ENCODE measurements at places on chromosomes 1 and 21.

GRCh38 chr1:63679076-63679475 lies 85.9 kb downstream of the PGM1 start:
- DNase-seq: no peak

DNA sequence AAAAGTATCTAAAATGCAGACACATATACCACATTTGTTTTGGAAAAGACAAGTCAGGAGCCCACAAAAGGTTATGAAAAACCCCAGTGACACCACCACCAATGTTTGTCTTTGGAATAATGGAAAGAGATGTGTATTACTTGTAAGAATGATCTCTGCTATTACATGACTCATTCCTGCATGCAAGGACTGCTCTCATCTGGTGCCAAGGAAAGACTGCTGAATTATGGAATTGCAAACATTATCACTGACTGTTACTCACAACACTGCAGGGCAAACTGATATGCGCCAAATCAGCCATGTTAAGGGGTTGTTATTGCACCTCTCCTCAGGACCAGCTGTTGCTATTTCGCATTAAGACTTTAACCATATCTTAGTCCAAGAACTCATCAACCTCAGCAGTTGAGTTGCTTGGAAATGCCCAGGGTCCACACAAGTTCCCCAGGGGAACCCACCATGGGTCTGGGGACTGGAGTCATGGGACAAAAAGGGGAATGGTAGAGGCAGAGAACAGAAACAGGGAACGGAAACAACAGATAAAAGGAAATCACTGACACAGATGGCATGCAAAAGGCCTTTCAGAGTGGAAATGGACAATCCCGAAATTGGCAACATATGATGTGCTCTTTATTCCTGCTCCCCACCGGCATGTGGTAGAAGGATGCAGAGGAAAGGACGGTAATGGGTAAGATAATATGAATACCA lies 34.4 kb downstream of the CAPZB start:
- peak; percentile 92 for DNase-seq

DNA sequence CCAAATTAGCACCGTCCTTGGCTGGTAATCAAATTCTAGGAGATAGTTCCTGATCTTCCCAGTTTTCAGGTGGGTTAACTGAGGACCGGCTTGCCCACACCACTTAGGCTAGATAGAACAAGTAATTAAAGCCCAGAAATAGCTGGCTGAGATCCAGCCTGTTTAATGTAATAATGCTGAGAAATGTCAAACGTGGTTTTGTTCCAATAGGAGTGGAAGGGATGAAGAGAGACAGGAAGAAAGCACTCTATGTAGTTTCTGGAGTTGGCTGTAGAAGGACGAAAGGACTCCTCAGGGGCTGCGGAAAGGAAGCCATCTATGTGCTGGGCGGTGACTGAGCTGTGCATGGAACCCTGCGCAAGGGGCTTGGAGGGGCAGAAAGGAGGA lies 18.6 kb downstream of the NAV1 start:
- DNase-seq: no peak

DNA sequence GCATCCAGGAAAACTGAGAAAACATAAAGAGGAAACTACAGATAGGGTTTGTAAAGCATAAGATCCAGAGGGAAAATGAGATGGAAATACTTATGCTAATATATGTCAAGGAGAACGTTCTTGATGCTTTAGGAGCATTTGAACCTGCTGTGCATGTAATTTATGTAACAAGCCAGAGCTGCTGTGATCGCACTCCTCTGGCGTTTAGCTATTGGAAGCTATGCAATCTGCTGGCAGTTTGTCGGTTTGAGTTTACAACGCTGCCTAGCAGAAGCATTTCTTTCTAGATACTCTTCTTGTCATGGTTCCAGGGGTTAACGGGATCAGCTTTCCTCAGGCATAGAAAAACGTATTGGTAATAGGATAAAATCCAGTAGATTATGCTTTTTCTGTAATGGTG lies 182.7 kb downstream of the KCNH1 start:
- no peak for DNase-seq
